ENCODE measurements at places on chromosomes 16 and 17.

DNA sequence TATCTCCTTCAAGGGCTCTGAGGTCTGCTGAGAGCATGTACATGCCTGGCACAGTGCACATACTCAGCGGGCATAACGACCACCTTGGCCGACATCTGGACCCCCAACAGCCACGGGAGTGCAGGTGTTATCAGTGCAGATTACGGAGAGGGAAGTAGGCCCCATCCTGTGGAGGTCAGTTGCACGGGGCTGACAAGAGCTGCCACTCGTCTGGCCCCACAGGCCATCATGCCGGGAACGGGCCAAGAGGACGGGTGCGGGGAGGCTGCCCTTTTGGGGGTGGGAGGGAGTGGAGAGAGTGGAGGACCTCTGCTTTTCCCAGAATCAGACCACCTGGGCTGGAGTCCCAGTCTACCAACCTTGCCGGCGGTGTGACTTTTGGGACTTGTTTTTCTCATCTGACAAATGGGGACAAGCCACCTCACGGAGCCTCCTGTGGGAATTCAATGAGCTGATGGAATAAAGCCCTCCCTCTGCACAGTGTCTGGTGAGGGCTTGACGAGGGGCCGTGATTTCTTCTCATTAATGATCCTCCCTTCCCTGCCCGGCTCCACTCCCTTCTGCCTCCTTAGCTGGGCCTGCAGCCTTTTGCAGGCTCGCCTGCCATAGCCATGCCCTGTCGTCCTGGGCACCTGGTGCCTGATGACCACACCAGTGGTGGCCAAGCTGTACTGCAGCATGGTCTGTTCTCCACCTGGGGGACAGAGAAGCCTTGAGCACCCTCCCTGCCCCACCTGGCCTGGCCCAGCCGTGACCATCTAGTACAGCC lies 4.6 kb downstream of the PRSS33 start:
- DNase-seq = no peak

- no peak for DNase-seq
Observed at GRCh38 chr17:1724869-1725641, 551 bp downstream of the WDR81 start.

DNA sequence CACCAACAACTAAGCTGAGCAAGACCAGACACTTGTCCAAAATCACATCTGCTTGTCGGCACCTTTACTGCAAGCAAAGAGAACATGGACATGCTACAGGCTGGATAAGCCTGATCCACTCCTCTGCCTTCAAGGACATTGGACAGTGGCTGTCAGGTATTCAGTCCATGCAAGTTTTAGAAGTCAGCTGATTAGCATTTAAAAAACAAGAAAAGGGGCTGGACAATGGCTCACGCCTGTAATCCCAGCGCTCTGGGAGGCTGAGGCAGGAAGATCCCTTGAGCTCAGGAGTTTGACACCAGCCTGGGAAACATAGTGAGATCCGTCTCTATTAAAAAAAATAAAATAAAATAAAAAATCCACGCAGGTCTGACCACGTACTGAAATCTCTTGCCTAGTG lies 20.3 kb downstream of the PARN start:
- no peak for DNase-seq

- no peak for DNase-seq
Observed at GRCh38 chr16:68360956-68361355, 50.1 kb downstream of the PRMT7 start.

GRCh38 chr17:76556765-76557367 lies 17.0 kb downstream of the PRCD start:
- peak; percentile 45 for DNase-seq

DNA sequence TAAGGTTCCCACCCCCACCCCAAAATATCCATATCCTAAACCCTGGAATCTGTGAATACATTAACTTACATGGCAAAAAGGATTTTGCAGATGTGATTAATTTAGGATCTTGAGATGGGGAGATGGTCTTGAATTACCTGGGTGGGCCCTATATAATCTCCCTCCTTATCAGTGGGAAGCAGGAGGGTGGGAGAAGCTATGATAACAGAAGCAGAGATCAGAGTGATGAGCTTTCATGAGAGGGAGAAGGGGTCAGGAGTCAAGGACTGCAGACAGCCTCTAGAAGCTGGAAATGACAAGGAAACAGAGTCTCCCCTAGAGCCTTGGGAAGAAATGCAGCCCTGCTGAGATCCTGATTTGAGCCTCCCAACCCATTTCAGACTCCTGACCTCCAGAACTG lies 34.8 kb downstream of the PRSS54 start:
- DNase-seq = no peak

DNA sequence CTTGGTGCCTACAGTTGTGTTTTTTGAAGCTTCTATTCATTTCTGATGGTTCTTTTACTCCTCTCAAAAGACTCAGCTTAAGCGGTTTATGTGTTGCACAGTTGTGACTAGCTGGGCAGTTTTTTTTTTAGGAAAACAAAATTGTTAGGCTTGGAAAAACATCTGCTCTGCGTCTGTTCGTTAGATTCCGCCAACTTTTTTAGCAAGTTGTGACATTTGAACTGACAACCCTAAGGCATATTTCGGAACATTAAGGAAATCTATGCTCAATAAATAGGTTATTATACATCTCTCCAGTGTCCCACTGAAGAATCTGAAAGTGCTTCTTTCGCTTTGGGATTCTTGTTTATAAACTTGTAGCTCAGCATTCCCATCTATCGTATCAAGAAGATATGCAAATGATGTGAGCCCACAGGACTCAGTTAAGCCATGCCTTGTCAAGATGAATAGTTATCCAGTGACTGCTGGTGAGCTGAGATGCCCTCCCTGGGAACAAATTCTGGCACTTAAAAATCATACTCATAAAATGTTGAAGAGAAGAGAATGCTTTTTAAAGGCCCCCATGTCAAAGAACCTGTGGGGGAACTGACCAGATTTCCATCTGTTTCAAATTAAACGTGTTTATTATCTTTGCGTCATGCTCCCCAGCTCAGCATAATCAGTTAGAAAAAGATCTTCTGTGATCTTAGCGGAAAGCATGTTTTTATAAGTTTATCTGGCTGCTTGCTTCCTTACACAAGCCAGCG lies 109.0 kb upstream of the FAM20A start:
- no peak for DNase-seq

GRCh38 chr16:77452243-77452642 lies 17.4 kb upstream of the ADAMTS18 start:
- no peak for DNase-seq

GRCh38 chr16:56675685-56676210 lies 6.1 kb downstream of the MT1H start:
- no peak for DNase-seq

- DNase-seq = no peak
Observed at GRCh38 chr16:29784901-29785500, 5.5 kb upstream of the KIF22 start.

GRCh38 chr16:11036040-11036439 lies 91.7 kb downstream of the CLEC16A start:
- no peak for DNase-seq

DNA sequence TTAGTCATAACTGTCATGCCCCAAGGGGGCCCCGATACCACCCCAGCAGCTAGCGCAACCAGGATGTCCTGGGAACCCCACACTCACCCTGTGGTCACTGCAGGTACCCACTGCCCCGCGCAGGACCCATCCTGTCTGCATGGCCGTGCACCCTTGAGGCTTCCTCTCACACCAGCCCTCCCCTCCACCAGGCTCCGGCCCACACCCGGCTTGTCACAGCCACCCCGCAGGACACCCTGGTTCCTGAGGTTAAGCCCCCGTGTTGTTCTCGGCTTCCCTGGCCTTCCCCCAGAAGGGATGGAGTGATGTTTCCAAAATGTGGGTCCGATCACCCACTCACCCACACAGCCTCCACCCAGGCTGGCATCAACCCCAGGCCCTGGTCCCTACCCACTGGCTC lies 7.5 kb downstream of the DNASE1L2 start:
- peak; percentile 21 for DNase-seq

DNA sequence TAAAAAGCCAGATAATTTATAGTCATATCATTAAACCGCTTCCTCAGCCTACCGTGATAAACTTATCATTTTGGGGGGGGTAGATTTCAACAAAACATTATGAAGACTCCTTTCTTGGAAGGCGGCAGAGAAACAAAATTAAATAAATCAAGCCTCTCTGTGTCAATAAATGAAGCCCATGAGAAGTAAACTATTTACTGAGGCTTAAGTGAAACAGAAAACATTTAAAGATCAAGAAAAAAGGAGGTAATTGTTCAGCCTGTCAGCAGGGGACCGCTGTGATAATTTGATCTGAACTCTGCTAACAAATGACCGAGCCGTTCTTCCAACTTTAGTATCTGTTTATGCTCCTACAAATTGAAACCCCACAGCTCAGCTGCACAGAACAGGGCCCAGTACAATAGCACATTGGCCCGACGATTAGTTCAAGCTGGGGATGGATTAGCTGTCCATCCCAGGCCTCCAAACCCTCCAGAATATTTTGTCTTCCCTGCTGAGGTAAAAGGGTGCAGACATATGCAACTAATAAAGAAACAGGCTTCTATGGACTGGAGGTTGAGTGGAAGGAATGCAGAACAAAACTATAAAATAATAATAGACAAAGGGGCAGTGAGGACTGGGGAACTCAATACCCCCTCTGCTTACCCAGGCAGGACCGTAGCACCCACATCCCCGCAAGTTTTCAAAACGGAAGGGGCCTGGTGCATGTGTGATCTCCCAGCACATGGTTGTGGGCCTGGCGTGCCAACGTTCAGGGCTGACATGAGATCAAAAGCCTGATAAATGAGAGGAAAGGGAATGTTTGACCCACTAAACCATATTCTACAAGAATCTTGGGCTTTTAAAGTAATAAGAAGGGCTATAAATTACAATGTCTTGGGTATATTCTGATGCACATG lies 298.1 kb upstream of the IRX5 start:
- no peak for DNase-seq

GRCh38 chr17:57530026-57530425 lies 215.1 kb downstream of the CCDC182 start:
- DNase-seq = no peak

DNA sequence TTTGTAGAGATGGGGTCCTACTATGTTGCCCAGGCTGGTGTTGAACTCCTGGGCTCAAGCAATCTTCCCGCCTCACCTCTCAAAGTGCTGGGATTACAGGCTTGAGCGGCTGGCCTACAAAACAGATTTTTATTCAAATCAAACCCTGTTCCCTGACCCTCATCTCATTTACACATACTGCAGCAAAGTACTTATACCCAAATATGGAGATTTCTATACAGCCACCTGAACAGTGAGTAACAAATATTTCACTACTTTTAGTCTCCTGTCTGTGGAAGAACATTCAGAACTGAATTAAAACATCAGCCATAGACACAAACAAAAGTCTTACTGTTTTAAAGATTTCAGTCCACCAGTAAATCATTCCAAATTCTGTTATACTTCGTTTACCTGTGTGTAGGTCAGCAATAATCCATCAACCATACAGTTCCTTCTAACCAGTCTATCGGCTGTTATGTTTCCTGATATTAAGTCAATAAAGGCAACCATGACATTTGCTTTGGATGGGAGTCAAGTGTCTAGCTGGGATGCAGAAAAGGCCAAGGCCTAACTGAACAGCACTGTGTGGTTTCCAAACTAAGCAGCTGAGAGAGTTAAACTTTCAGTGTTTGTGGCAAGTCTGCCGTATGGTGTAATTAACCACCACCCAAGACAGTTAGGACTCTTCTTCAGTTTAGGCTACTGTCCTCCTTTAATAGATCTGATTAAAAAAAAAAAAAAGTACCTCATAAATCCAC lies 22.3 kb downstream of the ERN1 start:
- DNase-seq = no peak

GRCh38 chr16:35628976-35629375 lies 2169.6 kb downstream of the TP53TG3F start:
- DNase-seq = no peak

GRCh38 chr17:50076591-50077235 lies 18.4 kb upstream of the PDK2 start:
- DNase-seq = peak; percentile 83

DNA sequence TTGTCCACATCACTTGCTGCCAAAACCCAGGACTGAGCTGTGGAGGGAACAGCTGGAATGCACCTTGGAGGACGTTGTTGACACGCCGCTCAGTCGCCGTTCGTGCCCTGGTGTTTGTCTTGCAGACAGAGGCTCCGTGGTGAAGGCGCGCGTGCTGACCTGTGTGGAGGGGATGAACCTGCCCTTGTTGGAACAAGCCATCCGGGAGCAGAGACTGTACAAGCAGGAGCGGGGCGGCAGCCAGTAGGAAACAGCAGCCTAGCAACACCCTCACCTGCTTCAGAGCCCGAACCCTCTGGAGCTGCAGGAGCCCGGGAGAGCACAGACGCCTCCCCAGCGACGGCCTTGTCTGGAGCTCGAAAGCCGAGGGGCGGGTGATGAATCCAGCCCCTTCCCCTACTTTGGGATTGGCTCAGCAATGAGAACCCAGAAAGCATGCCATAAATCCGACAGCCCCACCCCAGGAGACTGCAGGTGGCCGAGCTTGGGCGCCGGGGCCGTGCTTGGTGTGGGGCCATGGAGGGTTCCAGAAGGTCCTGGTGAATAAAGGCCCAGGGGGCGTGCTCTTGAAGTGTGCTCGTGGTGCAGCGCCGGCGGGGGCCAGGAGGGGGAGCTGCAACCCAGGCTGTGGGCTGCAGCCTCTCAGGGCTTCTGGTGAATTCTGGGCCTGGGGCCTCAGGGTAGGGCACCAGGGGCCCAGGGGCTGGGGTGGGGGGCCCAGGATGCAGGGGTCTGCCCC lies 470 bp upstream of the CDK3 start:
- DNase-seq = peak; percentile 97

DNA sequence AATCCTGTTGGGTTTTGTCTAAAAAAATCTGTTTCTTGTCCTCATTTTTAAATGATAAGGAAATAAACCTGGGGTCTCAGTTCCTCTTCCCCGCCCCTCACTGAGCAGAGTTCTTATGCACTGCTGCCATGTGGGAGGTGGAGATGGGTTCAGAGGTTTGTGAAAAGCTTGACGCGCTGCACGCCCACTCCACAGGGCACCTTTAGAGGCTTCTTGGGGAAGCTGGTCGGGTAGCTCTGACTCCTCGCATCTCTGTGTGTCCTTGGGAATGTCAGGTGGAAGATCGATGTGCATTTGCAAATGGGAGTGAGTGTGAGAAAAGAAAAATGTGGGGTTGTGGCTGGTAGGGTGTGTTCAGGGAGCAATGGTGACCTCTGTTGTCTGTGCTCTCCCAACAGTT lies 4.7 kb upstream of the ZNHIT3 start:
- DNase-seq = no peak

- no peak for DNase-seq
Observed at GRCh38 chr16:81553080-81553813, 108.6 kb downstream of the CMIP start.

- DNase-seq = peak; percentile 90
Observed at GRCh38 chr17:1724351-1724868, at the start of gene WDR81. Gene WDR81, plus strand, starts transcription at chr17:1724704. Its CDS starts 256 bp downstream, at chr17:1724960.

GRCh38 chr17:59769887-59770286 lies 62.4 kb downstream of the VMP1 start:
- DNase-seq = no peak

DNA sequence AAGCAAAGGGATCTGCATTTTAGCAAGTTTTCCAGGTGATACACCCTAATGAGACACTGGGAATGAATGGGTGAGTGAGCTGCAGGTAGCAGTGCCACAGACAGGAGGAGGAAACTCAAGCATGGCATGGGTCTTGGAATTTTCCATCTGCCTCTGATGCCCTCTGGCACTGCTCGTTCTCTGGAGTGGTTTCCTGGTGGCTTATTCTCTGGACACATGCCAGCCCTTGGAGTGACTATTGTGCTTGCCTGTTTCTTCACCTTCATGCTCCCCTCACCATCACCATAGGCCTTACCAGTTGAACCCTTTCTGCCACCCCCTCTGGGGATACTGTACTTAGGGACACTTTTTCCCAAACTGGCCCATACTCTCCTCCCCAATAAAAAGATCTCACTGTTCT lies 1.6 kb downstream of the COASY start:
- no peak for DNase-seq

GRCh38 chr17:80047176-80047575 lies 10.7 kb downstream of the CCDC40 start:
- peak; percentile 33 for DNase-seq

GRCh38 chr17:67374329-67375053 lies 2.6 kb upstream of the PITPNC1 start:
- peak; percentile 90 for DNase-seq
